ENCODE measurements at places on chromosomes 6 and 20.
A peak's percentile ranks its signal among the peaks of the same experiment; 100 is the strongest.

- no peak for DNase-seq
Measured at GRCh38 chr6:9484091-9484490, 930.8 kb downstream of the TFAP2A start.

- DNase-seq, result no peak
Measured at GRCh38 chr6:57294862-57295445, 22.5 kb upstream of the PRIM2 start.

DNA sequence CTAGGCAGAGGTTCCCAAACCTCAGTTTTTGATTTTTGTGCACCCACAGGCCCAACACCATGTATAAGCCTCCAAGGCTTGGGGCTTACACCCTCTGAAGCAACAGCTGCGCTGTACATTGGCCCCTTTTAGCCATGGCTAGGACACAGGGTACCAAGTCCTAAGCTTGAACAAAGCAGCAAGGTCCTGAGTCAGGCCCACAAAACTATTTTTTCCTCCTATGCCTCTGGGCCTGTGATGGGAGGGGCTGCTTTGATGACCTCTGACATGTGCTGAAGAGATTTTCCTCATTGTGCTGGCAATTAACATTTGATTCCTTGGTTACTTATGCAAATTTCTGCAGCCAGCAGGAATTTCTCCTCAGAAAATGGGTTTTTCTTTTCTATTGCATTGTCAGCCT is 262.2 kb upstream of the CEP162 start:
- no peak for DNase-seq

- no peak for DNase-seq
Measured at GRCh38 chr6:29496961-29497360, 9.2 kb upstream of the MAS1L start.

DNA sequence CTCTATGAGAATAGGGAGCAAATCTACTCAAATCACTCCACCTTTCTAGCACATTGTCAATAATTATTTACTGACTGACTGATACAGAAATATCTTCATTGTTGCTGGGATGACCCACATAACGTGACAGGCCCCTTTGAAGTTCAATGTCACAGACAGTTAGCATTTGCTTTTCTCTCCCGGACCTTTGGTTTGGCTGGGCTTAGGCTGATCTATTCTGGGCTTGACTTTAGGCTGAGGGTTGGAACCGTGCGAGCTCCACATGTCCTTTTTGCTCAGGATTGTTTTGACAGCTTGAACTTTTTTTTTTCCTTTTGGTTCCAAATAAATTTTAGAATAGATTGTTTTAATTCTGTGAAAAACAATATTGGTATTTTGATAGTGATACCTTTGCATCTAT is 12.0 kb downstream of the ULBP3 start:
- DNase-seq, result no peak

DNA sequence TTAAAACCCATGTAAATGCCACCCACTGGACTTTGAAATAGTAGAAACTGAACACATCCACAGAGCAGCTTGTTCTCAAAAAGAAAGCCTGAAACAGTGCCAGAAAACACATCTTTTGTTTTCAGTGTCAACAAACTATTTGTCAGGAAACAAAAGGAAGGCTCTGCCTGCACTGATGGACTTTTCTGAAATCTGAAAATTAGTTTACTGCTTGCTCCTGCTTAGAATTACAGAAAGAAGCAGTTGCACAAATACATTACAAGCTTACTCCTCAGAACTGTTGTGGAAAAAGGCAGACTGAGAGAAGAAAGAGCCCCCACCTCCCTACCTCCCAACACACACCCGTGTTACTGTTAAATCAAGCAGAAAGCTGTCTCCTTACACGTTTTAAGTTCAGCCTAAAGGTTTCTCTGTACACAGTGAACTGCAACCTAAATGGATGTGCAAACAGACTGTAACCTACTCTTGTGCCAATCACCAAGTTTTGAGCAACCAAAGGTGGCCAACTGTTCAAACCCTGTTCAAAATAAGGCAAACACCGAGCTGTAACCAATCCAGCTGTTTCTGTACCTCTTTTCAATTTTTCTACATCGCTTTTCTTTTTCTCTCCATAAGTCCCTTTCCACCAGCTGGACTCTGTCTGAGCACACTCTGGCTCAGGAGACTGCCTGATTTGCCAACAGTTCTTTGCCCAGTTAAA is 43.7 kb downstream of the FRK start:
- DNase-seq, result no peak

- DNase-seq, result no peak
Measured at GRCh38 chr20:18585134-18585533, 2.7 kb upstream of the DTD1 start.

DNA sequence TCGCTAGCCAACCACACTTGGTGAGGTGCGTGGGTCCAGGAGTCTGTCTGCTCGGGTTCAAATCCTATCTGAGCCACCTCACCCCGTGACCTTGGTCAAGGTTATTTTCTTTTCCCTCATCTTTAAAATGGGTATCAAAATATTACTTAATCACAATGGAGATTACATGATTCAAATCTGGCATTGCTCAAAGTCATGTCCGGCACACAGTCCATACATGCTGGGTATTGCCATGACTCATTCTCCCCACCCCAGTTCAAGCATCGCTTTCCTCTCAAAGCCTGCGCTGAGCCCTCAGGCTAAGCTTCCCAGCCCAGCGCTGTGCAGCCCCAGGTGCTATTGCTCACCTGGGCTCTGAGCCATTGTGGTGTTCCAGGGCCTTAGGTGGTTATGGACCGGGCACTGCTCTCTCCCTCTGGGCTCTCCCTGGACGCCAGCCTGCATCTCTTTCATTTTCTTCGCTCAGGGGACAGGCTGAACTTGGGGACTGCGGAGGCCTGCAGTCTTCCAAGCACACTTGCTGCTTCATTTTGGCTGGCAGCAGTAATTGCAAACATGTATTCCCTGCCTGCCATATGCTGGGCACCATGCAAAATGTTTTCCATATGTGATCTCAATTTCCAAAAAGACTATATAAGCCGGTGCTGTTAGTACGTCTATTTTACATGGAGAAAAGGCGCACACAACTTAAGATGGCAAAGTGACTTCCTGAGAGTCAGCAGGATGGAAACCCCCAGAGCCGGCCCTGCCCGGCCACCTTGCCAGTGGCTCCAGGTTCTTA is 27.3 kb downstream of the WRNIP1 start:
- DNase-seq, result no peak

GRCh38 chr6:169452117-169452868 is 198.6 kb upstream of the THBS2 start:
- no peak for DNase-seq

DNA sequence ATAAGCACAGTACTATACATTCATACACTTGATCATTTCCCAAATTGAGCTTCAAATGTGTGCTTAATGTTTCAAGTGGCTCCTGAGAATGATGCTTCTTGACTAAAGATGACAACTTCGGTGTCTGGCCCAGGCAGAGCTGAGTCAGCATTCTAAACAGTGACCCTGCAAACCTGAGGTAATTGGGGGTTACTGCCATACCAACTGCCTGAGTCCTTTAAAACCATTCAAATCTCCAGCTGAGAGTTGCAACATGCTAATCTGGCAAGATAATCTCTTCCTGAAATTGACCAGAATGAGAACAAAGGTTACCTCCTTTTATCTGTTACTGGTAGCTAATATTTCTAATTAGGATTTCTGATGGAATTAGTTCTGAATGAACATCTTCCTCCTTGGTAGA is 8.2 kb downstream of the BACH2 start:
- no peak for DNase-seq

GRCh38 chr20:54351371-54352136 is 123.8 kb upstream of the DOK5 start:
- no peak for DNase-seq

DNA sequence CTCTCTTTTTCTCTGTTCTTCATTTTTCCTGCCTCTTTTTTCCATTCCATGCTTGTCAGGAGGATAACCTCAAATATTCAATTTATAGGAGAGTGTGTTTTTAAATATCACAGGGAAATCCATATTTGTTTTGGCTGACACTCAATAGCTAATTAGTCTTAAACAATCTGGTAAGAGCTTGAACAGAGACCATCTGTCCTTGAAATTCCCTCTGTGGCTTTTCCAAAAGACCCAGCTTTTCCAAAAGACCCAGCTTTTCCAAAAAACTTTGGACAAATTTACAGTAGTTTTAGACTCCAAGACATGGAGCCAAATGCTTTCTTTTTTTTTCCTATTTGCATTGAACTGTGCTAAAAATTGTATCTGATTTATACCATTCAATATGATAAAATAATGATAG is 127.4 kb upstream of the FAM83B start:
- no peak for DNase-seq

DNA sequence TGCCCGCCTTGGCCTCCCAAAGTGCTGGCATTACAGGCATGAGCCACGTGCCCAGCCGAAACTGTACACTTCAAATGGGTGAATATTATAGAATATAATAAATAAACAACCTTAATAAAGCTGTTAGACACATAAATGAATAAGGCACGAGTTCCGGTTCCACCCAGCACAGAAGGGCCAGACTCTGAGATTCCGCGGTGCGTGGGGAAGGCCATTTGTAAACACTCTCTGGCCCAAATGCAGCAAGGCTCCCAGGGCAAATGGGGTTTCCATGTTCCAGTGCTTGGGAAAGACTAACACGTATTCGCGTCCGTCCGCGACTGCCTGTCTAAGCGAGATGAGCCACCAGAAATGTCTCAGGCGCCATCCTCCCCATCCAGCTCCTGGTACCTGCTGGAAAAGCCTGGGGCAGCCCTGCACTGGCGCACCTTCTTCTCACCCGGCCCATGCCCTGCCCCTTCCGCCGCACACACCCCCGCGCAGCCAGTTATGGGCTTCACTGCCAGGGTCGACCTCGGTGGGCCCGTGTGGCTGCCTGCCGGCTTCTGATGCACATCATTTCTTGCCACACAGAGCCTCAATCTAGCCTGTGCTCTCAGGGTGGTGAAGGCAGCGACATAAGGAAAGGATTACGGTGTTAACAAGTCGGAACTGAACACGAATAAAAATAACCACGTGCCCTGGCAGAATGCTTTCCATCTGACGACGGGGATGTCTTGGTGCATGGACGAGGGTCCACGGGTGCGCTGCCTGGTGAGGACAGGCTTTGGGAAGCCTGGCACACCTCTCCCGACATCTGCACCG is 5.5 kb upstream of the LSM14B start:
- DNase-seq, result no peak

GRCh38 chr20:63946986-63947637 is 9.1 kb downstream of the UCKL1 start:
- DNase-seq, result no peak

DNA sequence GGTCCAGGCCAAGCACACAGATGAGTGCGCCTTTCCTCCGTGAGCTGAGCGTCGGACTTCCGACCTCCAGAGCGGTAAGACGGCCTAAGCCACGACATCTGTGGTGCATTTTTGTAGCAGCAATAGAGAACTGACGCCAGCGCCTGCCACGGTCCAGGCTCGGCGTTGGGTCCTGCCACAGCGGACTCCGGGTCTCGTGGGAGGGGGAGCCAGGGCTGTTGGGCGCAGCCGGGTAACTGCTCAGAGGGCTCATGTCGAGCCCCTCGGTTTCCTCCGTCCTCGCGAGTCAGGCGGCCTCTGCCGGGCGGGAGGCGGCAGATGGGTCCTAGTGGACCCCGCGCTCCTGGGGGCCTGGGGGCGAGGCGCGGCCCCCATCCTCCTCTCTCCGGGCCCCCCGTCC is 216.1 kb downstream of the QKI start:
- DNase-seq, result no peak

DNA sequence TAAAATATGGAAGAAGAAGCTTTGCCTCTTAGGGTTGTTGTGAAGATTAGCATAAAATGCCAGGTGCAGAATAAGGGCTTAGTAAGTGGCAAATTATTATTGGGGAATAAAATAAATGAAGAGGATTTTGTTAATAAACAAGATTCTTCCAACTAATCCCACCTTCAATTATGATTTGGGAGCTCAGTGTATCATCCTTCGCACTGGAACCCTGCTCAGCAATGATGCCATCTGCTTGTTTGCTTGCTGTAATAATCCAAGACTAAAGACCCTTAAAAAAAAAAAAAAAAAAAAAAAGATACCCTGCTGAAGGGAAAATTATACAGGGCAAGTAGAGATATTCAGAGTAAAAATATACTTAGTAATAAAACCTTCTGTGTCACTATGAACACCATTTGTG is 62.0 kb upstream of the RREB1 start:
- DNase-seq, result no peak

- peak; percentile 13 for DNase-seq
Measured at GRCh38 chr20:20412750-20413149, 44.8 kb downstream of the INSM1 start.

DNA sequence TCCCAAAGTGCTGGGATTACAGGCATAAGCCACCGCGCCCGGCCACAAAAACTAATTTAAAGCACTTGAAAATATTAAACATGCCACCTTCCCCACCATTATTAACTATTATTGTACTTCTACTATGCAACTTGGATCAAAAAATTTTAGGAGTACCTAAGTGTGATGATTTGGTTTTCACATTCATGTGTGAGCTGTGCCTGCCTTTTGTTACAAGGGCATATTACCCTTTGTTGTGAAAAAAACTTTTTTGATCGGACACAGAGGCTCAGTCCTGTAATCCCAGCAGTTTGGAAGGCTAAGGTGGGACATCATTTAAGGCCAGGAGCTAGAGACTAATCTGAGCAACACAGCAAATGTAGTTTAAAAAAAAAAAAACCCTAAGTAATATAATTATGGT is 17.1 kb downstream of the ROMO1 start:
- no peak for DNase-seq

GRCh38 chr20:16283978-16284377 is 289.3 kb downstream of the KIF16B start:
- DNase-seq, result no peak

DNA sequence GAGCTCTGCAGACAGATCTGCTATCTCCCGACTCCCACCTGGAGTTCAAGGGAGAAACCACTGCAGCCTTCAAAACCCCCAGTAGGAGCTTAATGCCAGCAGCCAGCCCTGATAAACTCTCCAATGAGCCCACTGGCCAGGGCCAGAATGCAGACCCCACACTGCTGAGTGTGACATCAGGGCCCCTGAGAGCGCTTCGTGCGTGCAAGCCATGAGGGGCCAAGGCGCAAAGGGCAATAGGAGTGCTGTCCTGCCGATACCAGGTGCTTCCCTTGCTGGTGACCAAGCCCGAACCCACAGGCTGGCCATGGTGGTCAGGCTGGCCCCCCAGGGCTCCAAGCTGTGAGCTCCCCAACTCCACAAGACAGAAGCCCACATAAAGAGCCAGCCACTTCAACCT is 33.2 kb upstream of the CST7 start:
- no peak for DNase-seq

- peak; percentile 45 for DNase-seq
Measured at GRCh38 chr20:641516-641875, 11.5 kb downstream of the SRXN1 start.

DNA sequence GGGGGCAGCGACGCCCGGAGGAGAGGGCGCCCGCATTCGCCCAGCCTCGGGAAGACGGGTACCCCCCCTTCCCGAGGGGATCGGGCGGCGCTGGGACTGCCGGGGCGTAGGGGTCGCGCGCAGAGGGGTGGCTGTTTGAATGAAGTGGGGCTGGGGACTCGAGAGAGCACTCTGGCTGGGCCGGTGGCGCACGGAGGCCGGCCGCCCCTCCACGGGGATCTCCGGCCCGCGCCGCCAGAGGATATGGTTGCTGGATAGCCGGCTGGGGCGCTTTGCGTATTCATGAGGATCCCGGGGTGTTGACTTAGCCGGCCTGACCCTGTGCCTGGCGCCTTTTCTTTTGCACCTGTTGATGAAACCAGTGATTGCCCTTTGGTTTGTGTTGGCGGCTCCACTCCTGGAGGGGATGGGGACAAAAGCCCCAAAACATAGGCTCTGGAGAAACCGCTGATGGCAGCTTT is 469 bp downstream of the SYNJ2 start:
- peak; percentile 52 for DNase-seq
